ENCODE measurements at places on chromosomes 4 and X. TPM values are rescaled to one million over a fixed set of nuclear protein-coding genes. Genes with fewer than 3 reads are reported as not detected.
A peak's percentile ranks its signal among the peaks of the same experiment; 100 is the strongest.

Gene SLC9B1
- 0.36 TPM for total RNA-seq

Gene FAM53A
- total RNA-seq, result 3.3 TPM

Gene SLBP
- total RNA-seq, result 34.7 TPM

Gene GSX2
- total RNA-seq, result not detected

Gene MAGED4
- 54.1 TPM for total RNA-seq

Gene XAGE1A
- total RNA-seq, result not detected

Gene TMSB15C
- 0.51 TPM for total RNA-seq

Gene RASGEF1B
- total RNA-seq, result 48.4 TPM

Gene RENBP
- total RNA-seq, result 6.0 TPM

Gene NXF2B
- total RNA-seq, result not detected

Gene NOCT
- 17.9 TPM for total RNA-seq

Gene GPR119
- not detected for total RNA-seq

Gene NOX1
- 0.09 TPM for total RNA-seq

Gene GPRIN3
- 4.3 TPM for total RNA-seq

GRCh38 chr4:165016971-165017370, 14.8 kb upstream of the TRIM60 start:
- no peak for ATAC-seq

DNA sequence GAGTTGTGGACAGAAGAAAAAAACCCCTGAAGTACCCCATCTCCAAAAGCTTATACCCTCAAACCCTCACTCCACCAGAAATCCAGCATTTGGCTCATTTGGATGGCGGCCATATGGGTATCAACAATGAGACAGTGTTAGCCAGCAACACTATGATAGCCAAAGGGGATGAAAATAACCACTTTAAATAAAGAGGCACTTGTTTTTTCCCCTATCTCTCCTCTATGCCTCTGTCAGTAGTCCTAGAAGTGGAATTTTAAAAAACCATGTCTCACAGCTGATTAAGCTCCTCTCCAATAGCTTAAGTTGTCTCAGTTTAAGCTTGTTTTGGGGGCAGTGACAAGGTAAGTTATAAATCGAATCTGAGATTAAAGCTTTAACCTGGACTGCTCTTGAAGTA, 124.0 kb downstream of the MOSPD2 start:
- no peak for ATAC-seq

DNA sequence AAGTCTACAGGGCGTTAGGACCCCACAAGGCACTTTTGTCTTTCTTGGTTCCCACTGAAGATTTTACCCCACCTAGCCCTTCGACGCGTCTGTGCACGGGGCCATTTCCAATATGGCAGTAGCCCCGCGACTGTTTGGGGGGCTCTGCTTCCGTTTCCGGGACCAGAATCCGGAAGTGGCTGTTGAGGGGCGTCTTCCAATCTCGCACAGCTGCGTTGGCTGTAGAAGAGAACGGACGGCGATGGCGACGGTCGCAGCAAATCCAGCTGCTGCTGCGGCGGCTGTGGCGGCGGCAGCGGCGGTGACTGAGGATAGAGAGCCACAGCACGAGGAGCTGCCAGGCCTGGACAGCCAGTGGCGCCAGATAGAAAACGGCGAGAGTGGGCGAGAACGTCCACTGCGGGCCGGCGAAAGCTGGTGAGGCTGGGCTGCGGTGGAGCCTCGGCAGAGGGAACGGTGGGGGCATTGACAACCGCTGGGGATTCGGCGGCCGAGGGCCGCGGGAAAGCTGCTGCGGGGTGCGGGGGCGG, at the start of gene USP11:
Gene USP11, plus strand, starts transcription at position 207 of the 530 bp plus-strand sequence. Its CDS starts 35 bp downstream, at position 242.
- peak; percentile 68 for ATAC-seq

GRCh38 chr4:36224972-36225903, 19.1 kb downstream of the ARAP2 start:
- no peak for ATAC-seq

DNA sequence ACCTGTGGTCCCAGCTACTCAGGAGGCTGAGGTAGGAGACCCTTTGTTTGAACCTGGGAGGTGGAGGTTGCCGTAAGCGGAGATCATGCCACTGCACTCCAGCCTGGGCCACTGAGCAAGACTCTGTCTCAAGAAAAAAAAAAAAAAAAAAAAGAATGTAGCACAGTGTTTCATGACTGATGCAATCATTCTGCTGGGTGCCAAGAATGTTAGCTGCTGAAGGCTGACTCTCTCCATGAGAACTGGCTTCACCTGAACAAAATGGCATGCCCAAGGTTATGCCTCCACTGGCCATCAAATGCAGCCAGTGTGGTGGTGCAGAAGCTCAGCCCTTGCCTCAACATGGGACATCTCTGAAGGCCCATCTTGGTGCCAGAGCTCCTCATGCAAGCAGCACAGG, 412.1 kb downstream of the ADAM29 start:
- ATAC-seq, result no peak

DNA sequence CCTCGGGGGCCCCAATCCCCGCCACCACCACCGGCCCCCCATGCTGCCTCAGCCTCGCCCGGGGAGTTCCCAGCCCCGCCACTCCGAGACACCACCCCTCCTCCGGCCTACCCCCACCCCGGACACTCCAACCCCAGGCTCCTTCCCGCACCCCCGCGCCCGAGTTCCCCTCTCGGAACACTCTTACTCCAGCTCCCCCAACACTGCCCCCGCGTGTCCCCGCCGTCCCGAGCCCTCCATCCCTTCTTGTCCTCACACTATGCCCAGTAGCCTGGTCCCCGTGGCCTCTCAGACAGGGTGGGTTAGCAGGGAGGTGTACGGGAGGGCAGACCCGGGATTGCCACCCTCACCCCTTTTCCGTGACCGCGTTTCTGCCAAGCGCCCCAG, 276.1 kb downstream of the BCOR start:
- ATAC-seq, result no peak

DNA sequence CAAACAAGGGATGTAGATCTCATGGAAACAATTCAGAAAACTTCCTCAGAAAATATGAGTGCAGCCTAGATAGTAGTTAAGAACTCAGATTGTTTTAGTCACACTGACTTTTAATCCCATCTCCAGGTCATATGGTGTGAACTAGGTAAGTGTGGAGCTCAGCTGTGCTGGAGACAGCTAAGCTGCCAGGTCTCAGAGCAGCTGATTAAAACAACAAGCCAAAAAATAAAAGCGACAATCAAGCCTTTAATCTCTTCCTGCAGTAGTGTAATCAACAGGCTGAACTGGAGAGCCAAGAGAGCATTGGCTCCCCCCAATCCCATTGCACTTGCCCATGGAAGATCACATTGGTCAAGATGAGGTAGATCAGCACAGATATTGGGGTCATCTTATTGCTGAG, 98.3 kb upstream of the ATOH1 start:
- ATAC-seq, result no peak

DNA sequence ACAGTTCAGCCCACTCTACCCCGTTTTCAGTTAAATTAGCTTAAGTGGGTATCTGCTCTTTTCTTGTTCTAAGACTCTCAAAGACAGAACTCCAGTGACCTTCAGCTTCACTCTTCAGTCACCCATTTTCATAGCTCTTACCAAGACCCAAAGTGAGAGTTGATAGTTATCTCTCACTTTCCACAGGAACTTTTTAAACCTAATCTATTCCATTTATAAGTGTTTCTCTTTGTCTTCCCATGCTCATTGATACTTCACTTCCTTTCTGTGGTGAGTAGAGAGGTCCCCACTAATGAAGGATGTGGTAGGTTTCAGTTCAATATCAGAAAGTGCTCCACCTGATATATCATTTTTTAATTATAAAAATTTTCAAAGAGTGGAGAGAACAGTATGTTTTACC, 33.4 kb downstream of the COX18 start:
- no peak for ATAC-seq

- no peak for ATAC-seq
Observed at GRCh38 chr4:87982036-87982435, 6.5 kb downstream of the SPP1 start.

DNA sequence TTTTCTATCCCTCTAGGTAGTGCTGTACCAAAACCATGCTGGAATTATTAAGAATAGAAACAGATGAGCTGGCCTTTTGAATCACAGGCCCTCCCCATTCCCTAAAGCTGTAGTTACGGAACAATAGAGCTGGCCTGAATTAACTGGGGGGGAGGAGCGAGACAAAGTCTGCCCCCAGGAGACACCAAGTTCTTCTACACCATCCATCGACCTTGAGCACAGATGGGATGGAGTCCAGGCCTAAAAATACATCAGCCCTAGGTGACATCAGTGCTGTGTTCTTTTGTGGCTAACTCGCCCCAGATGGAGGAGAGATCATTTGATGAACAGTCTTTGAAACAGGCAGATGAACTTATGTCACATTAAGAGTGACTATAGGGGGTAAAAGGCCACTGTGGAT, 49.6 kb downstream of the LHFPL1 start:
- no peak for ATAC-seq

GRCh38 chr4:123653236-123653635, 256.6 kb downstream of the SPRY1 start:
- ATAC-seq, result no peak

GRCh38 chrX:137482136-137482535, 83.8 kb upstream of the ZIC3 start:
- no peak for ATAC-seq

DNA sequence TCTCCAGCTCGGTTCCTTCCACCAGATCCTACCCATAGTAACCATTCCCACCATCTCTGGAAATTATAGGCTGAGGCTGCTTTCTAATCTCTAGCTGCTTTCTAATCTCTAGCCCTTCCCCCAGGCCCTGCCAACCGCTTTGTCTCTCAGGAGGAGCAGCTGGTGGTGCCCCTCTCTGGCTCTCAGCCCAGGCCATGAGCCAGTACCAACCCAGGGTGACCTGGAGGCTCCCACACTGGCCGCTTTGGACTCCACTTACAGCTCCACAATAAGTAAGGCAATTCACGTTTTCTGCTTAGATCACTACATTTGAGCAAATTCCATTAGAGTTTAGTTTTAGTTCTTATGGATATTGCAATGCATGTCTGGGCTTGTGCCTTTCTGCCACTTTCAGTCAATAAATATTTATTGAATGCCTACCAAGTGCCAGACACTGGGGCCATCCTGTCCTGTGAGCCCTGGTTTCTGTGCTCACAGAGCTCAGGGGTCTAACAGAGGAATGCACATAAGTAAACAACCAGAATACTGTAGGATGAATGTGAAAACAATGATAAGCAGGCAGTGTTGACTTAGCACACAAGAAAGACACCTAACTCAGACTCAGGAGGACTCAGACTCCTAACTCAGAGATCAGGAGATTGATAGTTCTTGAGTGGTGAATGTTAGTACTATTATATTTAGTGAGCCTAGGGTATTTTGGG, 38.9 kb downstream of the SMC1A start:
- ATAC-seq, result peak; percentile 95

DNA sequence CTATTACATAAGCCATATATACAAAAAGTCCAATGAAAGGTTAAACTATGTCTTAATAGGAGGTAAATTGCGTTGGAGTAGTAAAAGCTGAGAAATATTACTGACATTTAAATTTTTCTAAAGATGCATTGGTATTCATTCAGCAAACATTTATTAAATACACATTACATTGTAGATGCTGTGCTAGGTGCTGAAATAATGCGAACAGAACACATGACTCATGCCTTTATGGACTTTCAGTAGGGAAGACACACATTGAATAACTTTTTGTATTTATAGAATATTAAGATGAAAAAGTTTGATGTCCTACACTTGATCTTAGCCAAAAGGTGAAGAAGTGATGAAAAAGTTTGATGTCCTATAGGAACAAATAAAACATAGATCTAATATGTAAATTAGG, 871.1 kb upstream of the SLIT2 start:
- ATAC-seq, result no peak

DNA sequence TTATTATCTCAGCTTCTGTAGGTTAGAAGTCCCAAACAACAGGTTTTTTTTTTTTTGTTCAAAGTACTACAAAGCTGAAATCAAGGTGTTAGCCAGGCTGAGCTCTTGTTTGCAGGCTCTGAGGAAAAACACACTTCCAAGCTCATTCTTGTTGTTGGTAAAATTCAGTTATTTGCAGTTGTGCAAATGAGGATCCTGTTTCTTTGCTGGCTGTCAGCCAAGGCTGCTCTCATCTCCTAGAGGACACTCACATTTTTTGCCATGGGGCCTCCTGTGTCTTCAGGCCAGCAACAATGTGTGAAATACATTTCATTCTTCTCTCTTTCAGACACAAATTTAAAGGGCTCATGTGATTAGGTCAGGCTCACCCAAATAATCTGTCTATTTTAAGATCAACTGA, 60.3 kb upstream of the HSD17B10 start:
- ATAC-seq, result no peak

- ATAC-seq, result no peak
Observed at GRCh38 chr4:140176735-140177134, 22.8 kb upstream of the MAML3 start.

- no peak for ATAC-seq
Observed at GRCh38 chrX:132740316-132741123, 217.9 kb downstream of the HS6ST2 start.

GRCh38 chrX:10195425-10195824, 38.6 kb downstream of the CLCN4 start:
- ATAC-seq, result no peak

- ATAC-seq, result no peak
Observed at GRCh38 chr4:38662522-38663089, 1.4 kb upstream of the KLF3 start.

DNA sequence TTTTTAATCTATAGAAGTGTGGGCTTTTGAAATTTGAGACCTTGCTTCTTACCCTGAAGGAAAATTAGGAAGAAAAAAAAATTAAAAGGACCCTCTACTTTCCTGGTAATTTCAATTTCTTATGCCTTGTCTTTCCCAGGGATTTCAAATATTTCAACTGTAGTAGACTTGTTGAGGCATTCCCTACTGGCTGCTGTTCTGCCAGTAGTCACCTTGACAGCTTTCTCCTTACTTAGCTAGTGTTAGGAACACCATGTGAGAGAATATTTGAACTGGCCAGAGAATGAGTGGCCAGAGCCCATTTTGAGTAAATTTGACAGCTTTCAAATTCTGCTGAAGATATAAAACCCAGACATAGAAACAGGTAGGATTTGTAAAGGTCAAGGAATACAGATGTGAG, 24.0 kb upstream of the GBA3 start:
- ATAC-seq, result no peak

DNA sequence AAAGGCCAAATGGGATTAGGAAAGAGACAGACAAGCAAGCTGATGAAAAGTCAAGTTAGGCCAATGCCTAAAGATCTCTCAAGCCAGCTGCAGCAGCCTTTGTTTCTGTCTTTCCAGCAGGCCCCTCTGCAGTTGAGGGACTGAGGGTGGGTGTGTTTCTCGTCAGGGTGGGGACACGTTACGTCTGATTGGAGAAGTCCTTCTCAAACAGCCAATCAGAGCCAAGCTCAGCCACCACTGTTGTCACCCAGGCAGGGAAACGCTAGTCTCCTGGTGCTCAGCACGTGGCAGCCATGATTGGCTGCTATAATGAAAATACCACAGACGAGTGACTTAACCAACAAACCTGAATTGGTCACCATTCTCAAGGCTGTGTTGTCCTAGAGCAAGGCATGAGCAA, 177.1 kb upstream of the LCORL start:
- no peak for ATAC-seq

Measured in motor neuron (in vitro differentiated cells).